GM12891 (cell line): ENCODE measurements at places on chromosomes 16 and 17.
A peak's percentile ranks its signal among the peaks of the same experiment; 100 is the strongest.

DNA sequence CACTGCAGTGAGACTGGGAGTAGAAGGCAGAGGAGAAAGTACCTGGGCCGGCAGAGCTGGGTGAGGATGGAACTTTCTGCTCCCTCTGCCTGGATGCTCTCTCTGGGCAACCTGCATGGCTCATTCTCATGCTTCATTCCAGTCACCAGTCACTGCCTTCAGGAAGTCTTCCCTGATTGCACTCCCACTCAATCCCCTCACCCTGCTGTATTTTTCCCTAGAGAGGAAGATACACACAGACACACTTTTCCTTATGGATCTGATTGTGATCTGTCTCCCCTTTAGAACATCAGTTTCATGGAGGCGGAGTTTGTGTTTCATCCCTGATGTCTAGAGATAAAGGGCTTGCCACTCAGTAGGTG, 44.9 kb downstream of the MEAK7 start:
- no peak for DNase-seq

DNA sequence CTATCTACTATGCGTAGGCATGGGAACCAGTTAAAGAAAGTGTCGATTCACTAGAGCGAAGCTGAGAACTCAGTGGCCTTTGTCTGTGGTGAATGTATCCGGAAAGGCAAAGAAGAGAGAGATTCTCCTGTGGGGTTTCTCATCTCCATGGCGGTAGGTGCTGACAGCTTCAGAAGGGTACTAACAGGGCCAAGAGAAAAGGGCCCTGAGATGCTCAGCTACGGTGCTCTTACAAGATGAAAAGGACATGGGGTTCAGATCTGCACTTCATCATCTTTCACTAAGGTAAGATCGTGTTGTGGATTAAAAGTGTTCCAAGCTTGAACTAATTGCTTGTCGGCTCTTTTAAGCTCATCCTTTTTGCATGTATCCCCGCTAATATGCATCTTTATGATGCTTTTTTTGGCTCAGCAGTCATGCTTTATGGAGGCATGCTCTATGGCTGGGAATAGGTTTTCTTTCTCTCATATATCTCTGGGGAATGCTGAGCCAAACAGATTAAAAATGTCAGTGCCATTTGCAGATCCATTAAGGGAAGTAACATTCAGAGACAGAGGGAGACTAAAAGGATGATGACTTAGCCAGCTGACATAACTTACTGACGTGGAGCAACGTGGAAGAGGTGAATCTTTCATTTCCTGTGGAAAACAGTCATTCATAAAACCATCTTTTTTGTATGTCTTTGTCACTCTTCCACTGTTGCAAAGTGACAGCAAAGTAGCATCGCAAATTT, 29.9 kb downstream of the KCNJ16 start:
- DNase-seq: no peak

- no peak for DNase-seq
Measured at GRCh38 chr17:40551091-40551878, 14.0 kb downstream of the CCR7 start.

DNA sequence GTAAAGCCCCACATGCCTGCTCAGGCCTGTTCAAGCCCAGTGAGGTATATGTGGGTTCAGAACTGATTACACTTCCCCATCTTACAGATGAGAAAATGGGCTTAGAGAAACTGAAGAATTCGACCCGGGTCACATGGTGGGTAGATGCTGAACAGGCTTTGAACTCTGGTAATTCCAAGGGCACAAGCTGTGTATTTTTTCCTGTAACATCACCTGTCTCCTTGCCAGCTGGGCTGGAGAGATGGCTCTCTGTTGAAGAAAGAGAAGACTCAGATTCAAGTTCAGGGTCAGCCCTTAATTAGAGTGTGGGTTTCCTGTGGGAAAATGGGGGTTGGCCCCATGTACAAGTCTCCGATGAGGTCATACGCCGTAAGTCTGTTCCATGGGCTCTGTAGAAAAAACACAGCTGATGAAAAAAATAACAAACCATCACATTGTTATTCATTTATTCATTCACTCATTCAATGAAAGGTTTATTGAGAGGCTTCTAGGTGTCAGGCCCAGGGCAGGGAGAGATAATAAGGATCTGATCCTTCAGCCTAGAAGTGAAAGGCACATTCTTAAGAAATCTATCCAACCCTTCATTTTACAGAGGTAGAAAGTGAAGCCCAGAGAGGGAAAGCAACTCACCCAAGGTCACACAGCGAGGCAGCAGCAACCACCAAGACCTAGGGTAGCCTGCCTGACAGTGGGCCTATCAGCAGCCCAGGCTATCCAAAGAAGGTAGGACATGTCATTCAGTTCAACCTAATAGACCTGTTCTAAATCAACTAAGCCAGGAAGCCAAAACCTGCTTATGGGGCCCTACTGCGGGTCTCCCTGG, 482.8 kb downstream of the SOX9 start:
- no peak for DNase-seq

DNA sequence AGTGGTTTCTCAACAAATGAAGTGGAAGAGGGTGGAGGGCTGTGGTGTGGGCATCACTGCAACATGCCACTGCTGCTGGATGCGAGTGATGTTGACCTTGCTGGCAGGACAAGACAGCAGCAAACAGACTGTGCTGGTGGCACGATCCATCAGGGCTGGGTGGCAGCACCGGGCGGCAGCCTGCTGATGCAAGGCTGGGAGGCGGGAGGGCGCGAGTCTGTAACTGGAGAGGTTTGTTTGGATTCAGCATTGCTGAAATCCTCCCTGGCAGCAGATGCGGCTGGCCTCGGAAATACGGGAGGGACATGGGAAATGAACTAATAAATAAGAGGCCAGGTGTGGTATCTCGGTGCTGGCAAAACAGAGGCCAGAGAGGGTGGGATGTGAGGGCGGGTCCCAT, 224.2 kb downstream of the ENGASE start:
- no peak for DNase-seq

GRCh38 chr17:8465356-8465755, 29.7 kb downstream of the NDEL1 start:
- DNase-seq: no peak

GRCh38 chr17:36608794-36609497, 7.6 kb downstream of the MRM1 start:
- no peak for DNase-seq

DNA sequence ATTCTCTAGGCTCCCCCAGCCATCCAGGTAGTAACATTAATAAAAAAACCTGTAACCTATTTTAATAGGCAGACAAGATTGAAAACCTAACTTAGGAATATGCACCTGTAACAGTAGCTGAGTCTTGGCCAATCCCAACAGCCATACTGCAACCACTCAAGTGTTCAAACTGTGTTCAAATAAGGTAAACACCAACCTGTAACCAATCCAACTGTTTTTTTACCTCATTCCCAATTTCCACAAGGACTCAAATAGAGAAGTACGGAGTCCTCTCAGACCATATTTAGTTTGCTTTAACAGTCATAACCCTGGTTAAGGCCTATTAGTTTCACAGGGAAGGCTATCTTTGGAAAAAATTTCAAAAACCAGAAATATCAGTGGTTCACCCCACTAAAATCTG, 40.4 kb upstream of the NOS2 start:
- DNase-seq: no peak

- no peak for DNase-seq
Measured at GRCh38 chr16:72877374-72878028, 170.4 kb downstream of the ZFHX3 start.

DNA sequence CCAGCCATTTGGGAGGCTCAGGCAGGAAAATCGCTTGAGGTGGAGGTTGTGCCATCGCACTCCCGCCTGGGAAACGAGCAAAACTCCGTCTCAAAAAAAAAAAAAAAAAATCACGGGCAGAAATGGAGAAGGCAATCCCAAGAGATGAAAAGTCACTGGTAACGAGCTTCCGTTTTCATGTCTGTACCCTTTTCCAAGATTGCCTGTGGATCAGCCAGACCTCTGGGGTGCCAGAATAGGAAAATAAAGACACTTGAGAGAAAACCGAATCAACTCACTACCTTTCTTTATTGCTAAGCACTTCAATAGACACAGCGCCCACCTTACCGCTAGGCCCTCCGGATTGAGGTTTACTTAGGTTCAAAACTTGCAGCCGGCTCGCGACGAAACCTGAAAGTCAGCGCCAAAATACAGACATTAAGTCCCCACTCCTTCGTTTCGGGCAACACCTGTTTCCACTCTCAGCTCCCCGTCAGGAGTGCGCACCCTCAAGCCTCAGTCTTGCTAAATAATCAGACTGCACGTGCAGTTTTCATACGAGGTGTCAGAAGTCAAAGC, 970 bp upstream of the TRAF7 start:
- no peak for DNase-seq

DNA sequence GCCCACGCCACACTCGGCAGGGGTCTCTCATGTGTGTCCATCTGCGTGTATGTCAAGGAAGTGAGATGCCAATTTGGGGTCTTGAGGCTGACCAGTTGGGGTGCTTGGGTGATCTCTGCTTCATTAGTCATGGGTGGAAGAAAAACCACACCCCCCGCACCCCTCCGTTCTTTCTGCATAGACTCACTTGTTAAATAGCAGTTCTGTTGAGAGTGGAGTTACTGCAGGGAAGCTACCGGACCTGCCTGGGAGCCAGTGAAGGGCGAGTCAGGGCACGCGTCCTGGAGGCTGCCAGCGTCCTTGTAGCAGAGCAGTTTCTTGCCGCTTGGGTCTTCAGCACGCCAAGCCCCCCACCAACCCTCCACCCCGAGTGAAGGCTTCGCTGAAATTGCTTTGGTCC, 8.5 kb downstream of the SNN start:
- no peak for DNase-seq

GRCh38 chr16:11374255-11374654, 29.0 kb downstream of the RMI2 start:
- no peak for DNase-seq

DNA sequence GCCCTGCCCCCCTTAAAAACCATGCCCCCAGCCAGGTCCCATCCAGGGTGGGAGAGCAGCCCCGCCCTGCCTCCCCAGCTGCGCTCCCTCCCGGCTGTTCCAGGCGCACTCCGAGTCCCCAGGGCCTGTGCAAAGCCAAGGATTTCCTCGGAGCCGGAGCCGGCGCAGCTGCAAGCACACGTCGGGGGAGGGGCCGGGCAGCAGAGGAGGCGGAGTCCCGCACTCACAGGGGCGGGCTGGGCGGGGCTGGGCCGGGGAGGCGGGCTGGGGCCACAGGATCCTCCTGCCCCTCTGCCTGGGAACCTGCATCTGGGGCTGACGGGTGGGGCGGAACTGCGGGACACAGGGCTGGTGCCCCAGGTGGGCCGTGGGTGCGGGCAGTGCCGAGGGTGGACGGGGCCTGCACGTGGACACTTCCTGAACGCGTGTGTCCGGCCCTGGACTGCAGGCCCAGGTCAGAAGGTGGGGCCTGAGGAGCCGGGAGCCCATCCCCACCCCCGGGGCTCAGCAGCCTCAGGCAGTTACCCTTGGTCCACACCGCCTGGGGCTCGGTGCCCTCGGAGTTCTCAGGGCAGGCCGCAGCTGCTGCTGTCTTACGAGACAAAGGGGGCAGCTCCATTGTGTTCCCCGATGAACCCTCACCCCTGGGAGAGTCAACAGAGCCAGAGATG, 24.0 kb upstream of the SSTR5 start:
- DNase-seq: peak; percentile 74

- no peak for DNase-seq
Measured at GRCh38 chr17:28327031-28327607, 8.1 kb downstream of the TMEM97 start.

DNA sequence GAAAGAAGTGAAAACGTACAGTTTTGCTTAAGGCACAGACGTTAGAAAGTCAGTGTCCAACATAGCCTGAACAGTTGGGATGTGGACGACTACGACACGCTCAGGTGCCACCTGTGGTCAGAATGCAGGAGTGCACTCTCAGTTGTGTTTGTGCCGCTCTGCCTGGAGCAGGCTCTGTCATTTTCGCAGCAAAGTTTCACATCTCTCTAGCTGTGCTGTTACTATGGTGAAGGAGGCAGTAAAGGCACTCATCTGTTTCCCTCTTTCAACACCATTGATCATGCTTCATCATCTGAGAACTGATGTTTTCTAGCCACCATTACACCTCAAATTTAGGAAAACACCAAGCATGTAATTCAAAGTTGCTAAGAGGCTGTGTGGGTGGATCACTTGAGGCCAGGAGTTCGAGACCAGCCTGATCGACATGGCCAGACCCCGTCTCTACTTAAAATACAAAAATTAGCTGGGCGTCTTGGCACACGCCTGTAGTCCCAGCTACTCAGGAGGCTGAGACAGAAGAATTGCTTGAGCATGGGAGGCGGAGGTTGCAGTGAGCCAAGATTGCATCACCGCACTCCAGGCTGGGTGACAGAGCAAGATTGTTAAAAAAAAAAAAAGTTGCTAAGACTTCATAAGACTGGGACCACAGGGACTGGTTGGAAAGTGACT, 44.9 kb upstream of the DNAJA2 start:
- DNase-seq: peak; percentile 69

DNA sequence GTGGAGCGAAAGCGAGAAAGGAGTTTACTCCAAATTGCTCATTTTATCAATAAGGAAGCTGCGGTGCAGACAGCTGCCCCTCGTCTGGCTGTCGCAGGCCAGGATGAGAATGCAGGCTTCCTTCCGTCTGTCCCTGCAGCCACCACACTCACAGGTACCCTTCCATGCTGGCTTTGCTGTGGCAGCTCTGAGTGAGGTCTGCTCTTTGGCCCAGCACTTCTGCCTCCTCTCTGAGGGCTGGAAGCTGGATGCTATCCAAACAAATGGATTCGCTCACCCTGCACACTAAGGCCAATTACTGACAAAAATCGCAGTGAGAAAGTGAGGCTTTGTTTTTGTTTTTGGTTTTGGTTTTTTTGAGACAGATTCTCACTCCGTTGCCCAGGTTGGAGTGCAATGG, 7.0 kb downstream of the ARMC7 start:
- DNase-seq: no peak

- DNase-seq: no peak
Measured at GRCh38 chr16:47643323-47644000, 182.3 kb downstream of the PHKB start.

- DNase-seq: no peak
Measured at GRCh38 chr17:57569853-57570252, 175.2 kb downstream of the CCDC182 start.

- DNase-seq: no peak
Measured at GRCh38 chr17:43987131-43988021, 17.0 kb upstream of the NAGS start.

- DNase-seq: no peak
Measured at GRCh38 chr17:65759532-65759931, 198.1 kb upstream of the AXIN2 start.

DNA sequence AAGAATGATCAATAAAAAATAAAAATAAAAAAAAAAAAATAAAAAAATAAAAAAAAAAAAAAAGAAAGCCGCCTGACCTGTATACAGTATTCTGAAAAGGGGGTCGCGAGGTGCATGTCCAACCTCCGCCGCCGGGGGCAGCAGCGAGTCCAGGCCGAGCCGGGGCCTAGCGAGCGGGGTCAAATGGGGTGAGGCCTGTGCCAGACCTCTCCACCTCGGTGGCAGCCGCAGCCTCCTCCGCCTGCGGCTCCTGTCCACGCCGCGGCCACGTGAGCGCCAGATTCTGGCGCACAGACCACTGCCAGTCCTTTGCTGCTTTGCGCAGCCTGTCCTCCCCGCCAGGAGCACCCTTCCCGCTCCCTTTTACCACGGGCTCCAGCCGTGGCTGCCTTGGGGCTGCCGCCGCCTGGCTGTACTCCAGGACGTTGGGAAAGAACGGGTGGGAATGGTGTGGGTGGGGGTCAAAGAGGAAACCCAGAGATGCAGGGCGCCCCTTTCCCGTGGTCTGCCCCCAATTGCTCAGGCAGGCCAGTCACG, 2.4 kb upstream of the BCKDK start:
- peak; percentile 84 for DNase-seq

- DNase-seq: no peak
Measured at GRCh38 chr17:58416937-58417299, 416 bp downstream of the RNF43 start.
